ENCODE measurements at places on chromosomes 4 and X. TPM values are rescaled to one million over a fixed set of nuclear protein-coding genes. Genes with fewer than 3 reads are reported as not detected.

Gene VGLL1
- not detected for total RNA-seq

Gene KLB
- 0.15 TPM for total RNA-seq

Gene TRIML2
- not detected for total RNA-seq

Gene SMR3B
- total RNA-seq = not detected

Gene DCHS2
- total RNA-seq = 0.14 TPM

Gene KCNE5
- total RNA-seq = not detected

Gene SAGE1
- not detected for total RNA-seq
